ENCODE measurements at places on chromosomes 4 and X. TPM values are rescaled to one million over a fixed set of nuclear protein-coding genes. Genes with fewer than 3 reads are reported as not detected.

The SORCS2 gene
- not detected for total RNA-seq

The NUDT6 gene
- total RNA-seq = 16.4 TPM

The SOD3 gene
- not detected for total RNA-seq

The FAM184B gene
- total RNA-seq = 0.02 TPM

The TDO2 gene
- 17.6 TPM for total RNA-seq

The PDHA2 gene
- total RNA-seq = not detected

The PFKFB1 gene
- total RNA-seq = 0.35 TPM

The BGN gene
- total RNA-seq = 2.0 TPM

The TMEM47 gene
- total RNA-seq = 12.9 TPM

The STEEP1 gene
- 53.3 TPM for total RNA-seq

The TMEM35A gene
- 0.74 TPM for total RNA-seq

The NUDT11 gene
- total RNA-seq = 30.6 TPM

The FAM9B gene
- total RNA-seq = not detected

The KLB gene
- not detected for total RNA-seq

The HTT-AS gene
- not detected for total RNA-seq

The DGAT2L6 gene
- total RNA-seq = not detected

The ENPEP gene
- total RNA-seq = 1.3 TPM

The NDST4 gene
- total RNA-seq = 0.06 TPM

The LRRC66 gene
- total RNA-seq = 0.12 TPM

The YTHDC1 gene
- total RNA-seq = 34.8 TPM

The PDZD4 gene
- 1.4 TPM for total RNA-seq

The NDUFA1 gene
- 194 TPM for total RNA-seq

The CDK16 gene
- total RNA-seq = 141 TPM

The NXF3 gene
- not detected for total RNA-seq

Data from NCI-H460 (cell line).